ENCODE measurements at places on chromosomes 7 and 10.

DNA sequence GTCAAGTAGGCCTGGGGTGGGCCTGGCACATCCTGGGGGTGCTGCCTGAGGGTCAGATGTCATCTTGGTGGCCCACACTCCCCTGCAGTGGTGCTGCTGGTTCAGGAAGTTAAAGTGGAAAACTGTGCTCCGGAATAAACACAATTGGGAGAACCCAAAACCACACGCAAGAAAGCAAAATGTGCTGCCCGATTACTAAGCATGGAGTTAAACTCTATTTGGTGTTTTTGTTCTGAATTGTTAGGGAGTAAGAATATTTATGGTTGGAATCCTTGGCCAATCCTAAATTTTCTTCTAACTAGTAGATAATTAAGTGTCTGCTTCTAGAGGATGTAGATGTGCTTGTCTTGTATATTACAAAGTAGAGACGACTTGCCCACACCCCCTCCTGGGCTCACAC is 131.4 kb downstream of the MGMT start:
- DNase-seq = no peak
- no peaks in the 10 kb centered on the region for H3K4me1 ChIP-seq
- H3K27me3 ChIP-seq = no peaks in the 10 kb centered on the region
- no peaks in the 10 kb centered on the region for H3K36me3 ChIP-seq

DNA sequence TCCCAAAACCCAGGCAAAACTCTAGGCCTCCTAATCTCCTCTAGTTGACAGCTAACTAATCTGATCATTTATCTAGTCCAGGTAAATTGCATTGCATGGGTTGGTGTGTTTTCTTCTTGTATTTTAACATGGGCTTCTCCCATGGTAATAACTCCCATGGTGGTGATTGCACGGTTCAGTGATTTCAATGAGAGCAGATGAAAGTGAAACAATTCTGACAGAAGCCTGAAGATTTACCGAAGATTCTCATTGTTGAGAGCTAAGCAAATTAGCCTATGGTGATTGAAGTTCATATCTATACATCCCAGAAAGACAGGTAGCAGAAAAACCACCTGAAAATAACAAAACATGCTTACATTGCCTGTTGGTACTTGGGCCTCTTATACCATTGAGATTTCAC is 26.6 kb upstream of the LIPN start:
- no peak overlapping the region for H3K27ac ChIP-seq
- no peaks in the 10 kb centered on the region for H3K27me3 ChIP-seq
- DNase-seq = no peak
- H3K4me1 ChIP-seq = no peaks in the 10 kb centered on the region

DNA sequence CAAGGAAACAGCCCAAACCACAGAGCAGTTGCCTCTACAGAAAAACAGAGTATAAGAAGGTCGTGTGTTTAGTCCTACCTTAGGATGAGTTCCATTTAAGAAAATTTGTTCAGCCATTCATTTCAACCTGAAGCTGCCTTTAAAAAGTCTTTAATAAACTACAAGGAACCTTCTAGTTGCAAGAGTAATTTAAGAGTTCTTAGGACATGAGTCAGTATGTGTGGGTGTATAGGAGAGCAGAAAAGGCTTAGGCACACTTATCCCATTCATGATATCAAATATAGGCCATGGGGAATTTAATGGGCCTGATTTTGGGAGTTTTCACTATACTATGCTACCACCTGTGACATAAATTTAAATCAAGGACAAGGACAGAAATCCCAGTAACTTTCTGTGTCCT is 496.8 kb downstream of the TFEC start:
- H3K36me3 ChIP-seq = no peaks in the 10 kb centered on the region
- no peaks in the 10 kb centered on the region for H3K4me1 ChIP-seq
- no peaks in the 10 kb centered on the region for H3K27me3 ChIP-seq
- no peak for DNase-seq

DNA sequence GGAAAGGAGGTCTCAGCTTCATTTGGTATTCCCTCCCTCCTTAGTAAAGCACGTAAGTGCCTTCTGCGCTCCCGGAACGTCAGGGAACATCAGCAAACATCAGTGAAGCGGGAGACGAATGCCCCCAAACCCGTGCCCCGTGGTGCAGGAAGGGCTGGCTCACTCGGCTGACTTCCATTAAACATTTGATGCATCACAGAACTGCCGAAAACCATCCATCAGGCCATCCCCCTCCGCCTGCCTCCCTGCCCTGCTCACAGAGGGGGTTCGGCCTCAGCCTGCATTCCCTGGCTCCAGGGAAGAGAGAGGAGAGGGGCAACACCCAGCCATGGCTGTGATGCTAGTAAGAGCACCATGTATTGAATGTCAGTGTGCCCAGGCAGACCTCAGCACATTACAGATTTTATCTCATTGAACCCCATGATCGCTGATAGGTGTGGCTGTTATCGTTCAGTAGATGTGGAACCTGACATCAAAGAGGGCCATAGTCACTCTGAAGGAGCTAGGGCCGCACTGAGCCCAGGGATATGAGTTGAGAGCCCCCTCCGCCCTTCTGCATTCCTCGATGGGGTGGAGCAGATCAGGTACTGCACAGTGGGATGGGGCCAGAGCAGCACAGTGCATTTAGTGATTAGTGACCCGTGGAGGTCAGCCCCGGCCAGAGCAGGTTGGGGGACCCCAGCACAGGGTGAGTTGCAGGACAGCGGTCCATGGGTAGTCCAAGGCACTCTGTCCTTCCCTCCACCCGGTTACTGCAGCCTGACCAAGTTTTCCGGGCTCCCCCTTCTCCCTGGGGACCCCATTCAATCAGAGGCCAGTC is 146.4 kb downstream of the RPS24 start:
- no peaks in the 10 kb centered on the region for H3K36me3 ChIP-seq
- H3K4me3 ChIP-seq = no peak overlapping the region
- DNase-seq = no peak
- no peaks in the 10 kb centered on the region for H3K4me1 ChIP-seq
- H3K27me3 ChIP-seq = no peaks in the 10 kb centered on the region

DNA sequence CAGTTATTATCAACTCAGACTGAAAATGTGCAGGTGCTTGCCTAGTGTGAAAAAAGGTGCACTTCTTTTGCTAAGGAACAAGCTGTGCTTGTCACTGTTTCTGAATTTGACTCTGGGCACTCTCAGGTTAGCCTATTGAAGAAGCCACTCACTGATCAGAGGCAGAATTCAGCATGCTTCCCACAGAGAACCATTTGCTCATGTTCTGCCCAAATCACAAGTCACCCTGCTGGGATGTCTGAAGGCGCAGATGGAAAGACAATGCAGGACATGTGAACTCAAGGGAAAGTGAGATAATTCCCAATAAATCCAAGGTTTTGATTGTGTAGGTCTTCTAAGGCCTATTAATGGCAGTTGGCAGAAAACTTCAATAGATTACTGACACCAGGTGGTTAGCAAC is 47.8 kb upstream of the CSTF2T start:
- H3K4me1 ChIP-seq = no peaks in the 10 kb centered on the region
- no peak overlapping the region for H3K27ac ChIP-seq
- no peaks in the 10 kb centered on the region for H3K27me3 ChIP-seq
- no peak for DNase-seq
- H3K36me3 ChIP-seq = no peaks in the 10 kb centered on the region

DNA sequence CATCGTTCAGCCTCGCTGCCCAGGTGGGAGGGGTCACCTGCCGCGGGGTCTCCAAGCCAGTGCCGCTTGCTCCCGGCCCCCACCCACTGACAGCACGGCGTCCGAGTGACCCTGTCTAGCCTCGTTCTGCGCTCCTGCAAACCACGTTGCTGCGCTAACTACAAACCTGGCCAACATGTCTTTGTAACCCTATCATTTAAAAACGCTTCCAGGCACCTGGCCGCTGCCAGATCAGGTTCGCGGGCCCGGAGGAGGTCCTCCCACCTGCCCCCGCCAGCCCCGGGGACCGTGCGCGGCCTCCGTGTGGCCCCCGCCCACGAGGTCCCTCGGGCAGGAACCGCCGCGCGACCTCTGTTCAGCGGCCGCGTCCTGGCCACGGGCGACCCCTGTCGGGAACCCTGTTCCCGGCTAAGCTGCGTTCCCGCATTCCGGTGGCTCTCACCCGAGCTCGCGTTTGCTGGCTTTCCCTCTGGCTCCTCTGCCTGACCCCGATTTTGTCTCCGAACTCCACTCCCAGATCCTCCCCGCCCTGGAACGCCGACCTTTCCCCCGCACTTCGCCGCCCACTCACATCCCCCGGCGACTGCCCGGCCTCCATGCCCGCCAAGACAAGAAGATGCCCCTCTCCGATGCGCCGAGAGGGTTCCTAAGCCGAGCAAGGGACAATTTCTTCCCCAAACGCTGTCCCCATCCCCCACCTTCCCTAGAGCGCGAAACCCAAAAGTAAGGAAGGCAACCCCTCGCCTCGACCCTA is 2.4 kb downstream of the SFMBT2 start:
- DNase-seq = peak; percentile 84
- H3K36me3 ChIP-seq = no peaks in the 10 kb centered on the region
- peaks cover 21% of the 10 kb centered on the region for H3K27me3 ChIP-seq

GRCh38 chr10:30170814-30171213 is 111.4 kb upstream of the JCAD start:
- no peaks in the 10 kb centered on the region for H3K36me3 ChIP-seq
- H3K4me3 ChIP-seq = no peak overlapping the region
- no peak for DNase-seq
- no peaks in the 10 kb centered on the region for H3K4me1 ChIP-seq

DNA sequence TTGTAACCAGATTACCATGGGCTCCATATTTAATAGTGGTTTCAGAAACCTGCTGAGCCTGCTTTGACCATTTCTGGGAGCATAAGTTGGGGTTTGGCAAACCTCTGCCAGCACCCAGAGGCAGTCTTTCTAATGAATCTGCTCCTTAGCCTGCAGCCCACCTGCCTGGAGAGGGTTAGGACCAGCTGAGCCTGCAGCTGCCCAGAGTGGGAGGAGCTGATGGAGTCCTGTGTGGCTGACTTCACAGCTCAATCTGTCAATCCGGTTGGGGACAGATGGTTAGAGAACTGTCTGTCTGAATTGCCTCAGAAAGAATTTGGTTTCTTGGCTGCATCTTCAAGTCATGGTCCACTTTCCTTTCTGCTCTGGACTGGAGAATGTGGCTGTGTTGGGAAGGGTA is 444.6 kb downstream of the NRG3 start:
- H3K27ac ChIP-seq = no peak overlapping the region
- no peaks in the 10 kb centered on the region for H3K27me3 ChIP-seq
- H3K36me3 ChIP-seq = no peaks in the 10 kb centered on the region
- no peak for DNase-seq
- no peak overlapping the region for H3K4me3 ChIP-seq

Data from upper lobe of right lung (tissue), 1 donor.